IMR-90 (cell line): ENCODE measurements at places on chromosomes 4 and X. TPM values are rescaled to one million over a fixed set of nuclear protein-coding genes. Genes with fewer than 3 reads are reported as not detected.

FGF5 gene
- total RNA-seq, result 18.6 and 35.8 TPM in 2 replicates

UGT2B17 gene
- total RNA-seq, result not detected in 2 replicates

IL2RG gene
- not detected in 2 replicates for total RNA-seq

NIPAL1 gene
- 1.1 TPM in 2 replicates for total RNA-seq

SOWAHD gene
- 0.18 and 0.28 TPM in 2 replicates for total RNA-seq

CT45A10 gene
- total RNA-seq, result not detected in 2 replicates
